ENCODE measurements at places on chromosomes 1 and 21.
A peak's percentile ranks its signal among the peaks of the same experiment; 100 is the strongest.

- no peak for DNase-seq
These were observed 453 bp downstream of the PABPC4 start for GRCh38 chr1:39576016-39576657.

DNA sequence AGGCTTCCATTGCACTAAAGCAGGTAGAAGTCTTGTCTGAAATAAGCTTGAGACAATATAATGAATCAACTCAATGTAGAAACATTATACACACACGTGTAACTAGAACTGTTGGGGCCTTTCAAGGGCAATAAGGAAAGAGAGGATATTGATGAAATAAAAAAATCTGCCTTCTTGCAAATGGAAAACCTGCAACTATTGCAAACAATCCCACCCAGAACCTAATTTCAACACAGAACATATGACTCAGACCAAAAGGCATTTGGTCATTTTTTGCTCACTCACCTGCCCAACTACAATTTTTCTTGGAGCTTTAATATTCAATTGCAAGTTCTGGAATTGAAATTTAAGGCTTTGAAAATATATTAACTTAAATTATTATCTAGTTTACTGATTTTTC is 900.1 kb downstream of the TTLL7 start:
- DNase-seq: no peak

- peak; percentile 8 for DNase-seq
These were observed 5.9 kb upstream of the KIF17 start for GRCh38 chr1:20723537-20724363.

GRCh38 chr1:201622824-201623223 is 83.9 kb downstream of the NAV1 start:
- no peak for DNase-seq

DNA sequence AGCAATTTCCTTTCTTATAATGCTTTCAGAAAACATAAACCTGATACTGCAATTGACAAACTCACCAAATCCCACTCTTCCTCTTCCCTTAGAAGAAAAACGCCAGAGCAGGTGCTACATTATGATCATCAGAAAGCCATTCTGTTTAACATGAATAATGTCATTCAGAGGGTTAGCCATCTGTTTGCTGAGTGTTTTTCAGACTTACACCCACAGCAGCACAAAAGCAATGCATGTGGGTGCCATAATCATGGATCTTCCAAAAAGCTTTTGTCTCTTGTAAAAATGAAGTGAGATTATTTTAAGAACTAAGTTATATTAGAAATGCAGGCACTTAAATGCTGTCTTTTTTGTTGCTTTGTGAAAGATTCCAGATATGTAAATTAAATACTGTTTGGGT is 204.6 kb upstream of the TMPRSS15 start:
- DNase-seq: no peak

DNA sequence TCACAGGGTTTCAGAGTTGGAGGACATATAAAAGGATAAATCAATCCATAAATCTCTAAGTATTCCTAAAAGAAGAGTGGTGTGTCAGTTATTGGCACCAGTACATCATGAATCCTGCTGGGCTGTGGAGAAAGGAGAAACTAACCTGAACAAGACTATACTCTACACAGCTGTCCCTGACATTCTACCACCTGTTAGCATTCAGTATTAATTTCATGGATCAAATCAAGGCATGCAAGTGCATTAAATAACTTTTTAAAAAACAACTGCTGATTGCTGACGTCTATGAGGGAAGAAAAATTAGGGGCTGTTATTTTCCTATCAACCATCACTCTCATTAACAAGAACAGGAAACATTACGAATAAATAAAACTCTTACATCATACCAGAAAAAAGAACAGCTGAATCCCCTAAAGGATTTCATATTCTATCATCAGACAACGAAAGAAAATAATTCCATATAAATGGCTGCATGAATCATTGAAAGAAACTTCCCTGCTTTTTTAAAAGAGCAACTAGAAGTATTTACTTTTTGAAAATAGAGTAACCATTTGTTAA is 121.7 kb downstream of the ATF6 start:
- DNase-seq: no peak

- no peak for DNase-seq
These were observed 387.2 kb upstream of the VAMP3 start for GRCh38 chr1:7383671-7384520.

DNA sequence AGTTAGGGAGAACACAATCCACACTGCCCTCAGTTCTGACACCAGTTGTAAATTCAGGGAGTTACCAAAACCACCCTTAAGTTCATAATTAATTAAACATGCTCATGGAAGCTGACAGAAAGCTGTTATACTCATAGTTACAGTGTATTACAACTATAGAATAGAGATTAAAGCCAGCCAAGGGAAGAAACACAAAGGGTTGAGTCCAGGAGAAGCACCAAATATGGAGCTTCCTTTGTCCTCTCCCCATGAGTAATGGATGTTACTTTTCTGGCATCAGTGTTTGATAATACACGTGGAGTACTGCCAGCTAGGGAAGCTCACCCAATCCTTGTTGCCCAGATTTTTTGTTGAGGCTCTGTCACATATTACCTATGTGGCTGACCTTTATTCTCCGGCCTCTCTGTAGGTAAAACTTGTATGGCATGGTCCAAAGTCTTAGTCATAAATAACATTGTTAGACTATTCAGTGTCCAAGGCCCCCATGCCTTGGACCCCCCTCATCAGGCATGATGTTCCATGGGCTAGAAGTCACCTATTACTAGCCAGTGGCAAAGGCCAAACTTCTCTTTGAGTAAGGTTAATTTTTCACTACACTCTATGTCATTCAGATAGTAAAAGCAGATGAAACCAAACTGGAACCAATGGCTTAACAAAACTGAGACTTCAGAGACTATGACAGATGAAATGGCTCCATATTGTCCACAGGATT is 175.7 kb downstream of the GPR52 start:
- no peak for DNase-seq

DNA sequence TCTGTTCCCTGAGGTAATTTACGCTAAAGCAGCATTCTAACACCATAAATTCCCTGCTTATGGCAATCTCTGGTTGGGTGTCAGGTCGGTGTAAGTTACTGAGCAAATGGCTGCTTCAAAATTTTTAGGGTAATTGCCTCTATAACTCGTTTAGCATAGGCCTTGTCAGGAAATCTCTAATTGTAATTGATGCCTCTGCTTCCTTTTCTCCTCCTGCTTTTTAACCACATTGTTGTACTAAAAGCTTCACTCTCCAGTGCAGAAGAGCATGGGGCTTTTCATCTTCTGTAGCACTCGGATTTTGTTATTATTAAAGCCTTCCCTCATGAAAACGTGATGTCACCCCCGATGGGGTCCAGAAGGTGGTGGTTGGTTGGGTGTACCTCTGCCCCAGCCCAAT is 141.6 kb upstream of the NBPF11 start:
- no peak for DNase-seq

DNA sequence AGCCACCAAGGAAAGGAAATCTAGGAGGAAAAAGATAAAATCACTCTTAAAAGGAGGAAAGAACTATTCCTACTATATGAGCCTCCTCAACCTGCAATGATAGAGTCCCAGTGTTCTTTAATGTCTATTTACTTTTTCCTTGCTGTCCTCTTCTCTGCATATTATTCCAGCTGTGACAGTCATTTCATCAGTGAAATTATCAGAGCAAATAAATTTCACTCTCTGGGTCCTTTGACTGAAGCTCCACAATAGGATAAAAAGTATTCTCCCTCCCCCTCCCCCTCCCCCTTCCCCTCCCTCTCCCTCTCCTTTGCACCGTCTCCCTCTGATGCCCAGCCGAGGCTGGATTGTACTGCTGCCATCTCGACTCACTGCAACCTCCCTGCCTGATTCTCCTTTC is 107.5 kb upstream of the DPT start:
- DNase-seq: no peak

GRCh38 chr1:160407839-160408801 is 7.8 kb downstream of the VANGL2 start:
- DNase-seq: no peak

- DNase-seq: no peak
These were observed 69.6 kb downstream of the DHRS3 start for GRCh38 chr1:12548279-12548972.

DNA sequence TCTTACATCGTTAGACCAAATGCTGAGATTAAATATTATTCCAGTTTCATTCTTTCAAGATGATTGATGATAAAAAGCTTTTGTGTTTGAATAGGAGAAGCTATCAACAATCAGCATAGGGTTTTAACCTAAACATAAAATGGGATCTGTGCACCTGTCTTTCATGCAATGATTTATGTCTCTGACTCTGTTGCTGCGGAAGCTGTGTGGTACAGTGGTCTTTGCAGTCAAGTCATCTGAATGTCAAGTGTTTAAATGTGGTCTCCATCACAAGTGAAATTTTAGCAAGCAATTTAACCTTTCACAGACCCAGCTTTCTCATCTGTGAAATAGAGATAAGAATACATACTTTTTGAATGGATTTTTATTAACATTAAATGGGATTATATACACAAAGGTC is 107.2 kb downstream of the PLPPR5 start:
- no peak for DNase-seq

DNA sequence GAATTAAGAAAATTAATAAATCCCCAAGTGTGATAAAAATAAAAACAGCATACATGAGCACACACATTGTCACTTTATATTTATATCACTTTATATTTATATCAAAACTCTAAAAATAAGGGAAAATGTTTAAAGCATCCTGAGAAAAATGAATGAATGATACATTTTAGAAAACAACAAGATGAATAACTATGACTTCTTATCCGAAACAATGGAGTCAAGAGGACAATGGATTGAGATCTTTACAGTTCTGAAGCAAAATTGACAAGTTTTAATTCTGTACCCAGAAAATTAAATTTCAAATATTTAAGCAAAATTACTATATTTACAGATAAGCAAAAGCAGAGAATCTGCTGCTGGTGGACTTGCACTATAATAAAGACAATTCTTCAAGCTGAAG is 512.6 kb downstream of the MRPL39 start:
- no peak for DNase-seq

DNA sequence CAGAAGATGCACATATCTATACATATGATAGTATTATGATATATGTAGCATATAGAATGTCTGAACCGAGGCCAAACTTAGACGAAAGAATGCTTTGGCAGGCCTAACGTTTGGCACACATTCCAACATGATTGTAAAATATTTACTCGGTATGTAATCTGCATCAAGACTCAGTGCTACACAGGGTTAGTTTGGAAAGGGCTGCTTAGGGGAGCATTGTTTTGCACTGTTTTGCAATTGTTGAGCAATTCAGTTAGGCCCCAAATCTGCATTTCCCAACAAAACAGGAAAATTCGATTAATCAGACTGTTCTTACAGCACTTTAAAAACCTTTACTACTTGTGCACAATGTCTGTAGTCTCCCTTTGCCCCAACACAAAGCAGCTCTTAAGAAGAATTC is 216.0 kb upstream of the NEGR1 start:
- DNase-seq: no peak

- DNase-seq: peak; percentile 46
These were observed 154.3 kb downstream of the PLXNA2 start for GRCh38 chr1:208089761-208090370.

GRCh38 chr21:30028537-30028936 is 88.7 kb upstream of the GRIK1 start:
- no peak for DNase-seq

DNA sequence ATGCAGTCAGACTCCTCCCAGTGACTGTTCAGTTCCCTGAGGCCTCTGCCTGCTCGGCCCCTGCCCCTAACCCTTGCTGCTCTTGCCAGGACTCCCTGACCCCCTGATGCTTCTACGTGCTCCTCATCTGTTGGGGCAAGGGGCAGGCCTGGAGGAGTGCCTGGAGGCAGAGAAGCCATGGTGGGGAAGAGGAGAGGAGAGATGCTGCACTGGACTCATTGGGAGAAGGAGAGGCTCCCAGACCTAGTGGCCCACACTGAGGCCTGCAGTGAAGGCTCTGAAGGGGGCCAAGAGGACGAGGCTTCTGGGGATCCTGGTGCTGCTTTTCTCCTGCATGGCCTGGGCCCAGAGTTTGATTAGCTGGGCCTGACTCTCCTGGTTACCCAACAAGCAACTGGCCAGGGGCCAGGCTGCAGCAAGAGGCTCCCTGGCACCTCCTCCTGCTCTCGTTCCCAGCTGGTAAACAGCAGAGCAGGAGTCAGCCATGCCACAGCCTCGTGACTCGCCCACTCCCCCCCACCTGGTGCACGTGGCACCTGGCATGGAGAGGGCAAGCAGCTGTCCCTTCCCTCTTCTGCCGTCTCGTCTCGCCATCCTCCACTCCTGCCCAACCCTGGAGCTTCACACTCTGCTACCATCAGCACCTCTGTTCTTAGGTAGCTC is 847 bp upstream of the RORC start:
- peak; percentile 33 for DNase-seq

DNA sequence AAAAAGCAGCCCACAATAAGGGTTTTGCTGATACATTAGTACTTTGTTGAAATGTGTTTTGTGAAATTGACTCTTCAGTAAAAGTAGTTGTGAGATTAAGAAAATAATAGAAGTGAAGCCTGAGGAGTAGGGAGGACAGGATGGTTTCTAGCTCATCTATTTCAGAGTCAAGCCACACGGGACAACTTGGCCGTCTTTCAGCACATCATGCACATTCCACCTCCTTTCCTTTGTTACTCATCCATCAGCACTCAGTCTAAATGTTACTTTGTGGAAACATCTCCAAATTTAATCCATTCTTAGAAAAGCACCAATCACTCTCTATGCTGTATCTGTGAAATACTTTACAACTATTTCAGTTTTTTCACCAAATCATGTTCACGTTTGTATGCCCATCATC is 223.3 kb downstream of the FGGY start:
- peak; percentile 78 for DNase-seq

DNA sequence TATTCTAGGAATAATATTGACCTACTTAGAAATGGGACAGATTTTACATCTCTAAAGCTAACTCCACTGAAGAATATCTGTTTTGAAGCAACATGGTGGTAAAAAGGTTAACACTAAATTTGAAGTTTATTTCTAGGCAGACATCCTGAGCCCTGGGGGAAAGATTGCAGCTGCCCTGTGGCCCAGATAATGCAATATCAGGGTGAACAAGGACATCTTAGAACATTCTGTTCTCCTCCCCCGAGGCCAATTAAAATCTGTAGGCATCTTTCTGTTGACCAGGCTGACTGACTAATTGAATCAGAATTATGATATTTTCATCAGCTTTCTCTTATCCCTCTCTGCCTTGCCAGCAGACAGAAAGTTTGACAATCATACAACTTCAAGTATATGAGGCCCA is 149.8 kb upstream of the DUSP10 start:
- no peak for DNase-seq

- DNase-seq: no peak
These were observed 92.3 kb upstream of the CHODL start for GRCh38 chr21:18152371-18152770.

All from uterus (tissue), 4 donors.